ENCODE measurements at places on chromosomes 4 and X.
A peak's percentile ranks its signal among the peaks of the same experiment; 100 is the strongest.

DNA sequence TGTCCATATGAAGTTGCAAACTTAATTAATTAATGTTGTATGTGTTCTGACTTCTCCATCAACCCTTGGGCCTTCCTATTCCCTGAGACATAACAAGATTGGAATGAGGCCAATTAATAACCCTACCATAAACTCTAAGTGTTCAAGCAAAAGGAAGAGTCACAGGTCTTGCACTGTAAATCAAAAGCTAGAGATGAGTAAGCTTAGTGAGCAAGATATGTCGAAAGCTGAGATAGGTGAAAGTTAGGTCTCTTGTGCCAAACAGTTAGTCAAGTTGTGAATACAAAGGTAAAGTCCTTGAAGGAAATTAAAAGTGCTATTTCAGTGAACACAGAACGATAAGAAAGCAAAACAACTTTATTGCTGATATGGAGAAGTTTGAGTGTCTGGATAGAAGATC lies 58.2 kb upstream of the GPRIN3 start:
- no peak for DNase-seq

- DNase-seq = no peak
Observed at GRCh38 chr4:5816101-5816500, 76.8 kb downstream of the CRMP1 start.

DNA sequence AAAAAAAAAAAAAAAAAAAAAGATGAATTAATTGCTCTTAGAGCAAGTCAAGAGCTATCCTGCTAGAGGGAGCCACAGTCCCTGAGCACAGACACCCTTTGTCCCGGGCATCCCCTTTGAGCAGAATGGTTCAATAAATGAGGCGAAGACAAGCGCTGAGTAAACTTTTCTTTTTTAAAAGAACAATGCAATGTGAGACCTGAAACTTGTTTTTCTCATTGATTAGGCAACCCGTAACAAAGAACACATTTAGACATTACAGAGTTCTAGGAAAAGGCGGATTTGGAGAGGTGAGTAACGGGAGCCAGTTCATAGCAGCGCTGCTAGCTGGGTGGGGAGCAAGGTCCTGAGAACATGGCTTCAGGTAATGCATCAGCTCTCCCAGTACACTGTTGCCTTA lies 46.1 kb downstream of the GRK4 start:
- DNase-seq = peak; percentile 10

DNA sequence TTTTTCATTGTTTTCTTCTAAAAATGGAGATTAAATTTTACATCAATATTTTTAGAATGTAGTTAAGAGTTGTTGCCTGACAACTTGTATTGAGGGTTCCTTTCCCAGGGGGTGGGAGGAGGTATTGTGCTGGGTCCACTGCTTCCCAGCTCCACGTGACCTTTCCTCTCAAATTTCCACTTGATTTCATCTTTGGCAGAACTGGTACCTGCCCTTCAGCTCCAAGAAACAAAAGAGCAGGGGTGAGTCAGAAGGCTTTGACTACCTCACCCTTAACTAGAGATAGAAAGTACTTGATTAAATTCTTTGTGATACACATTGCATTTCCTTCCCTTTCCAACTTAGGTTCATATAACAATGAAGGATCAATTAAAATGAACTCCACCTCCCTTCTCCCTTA lies 19.7 kb downstream of the TRIM2 start:
- DNase-seq = no peak

GRCh38 chrX:135649029-135649428 lies 64.4 kb upstream of the CT45A1 start:
- DNase-seq = no peak

DNA sequence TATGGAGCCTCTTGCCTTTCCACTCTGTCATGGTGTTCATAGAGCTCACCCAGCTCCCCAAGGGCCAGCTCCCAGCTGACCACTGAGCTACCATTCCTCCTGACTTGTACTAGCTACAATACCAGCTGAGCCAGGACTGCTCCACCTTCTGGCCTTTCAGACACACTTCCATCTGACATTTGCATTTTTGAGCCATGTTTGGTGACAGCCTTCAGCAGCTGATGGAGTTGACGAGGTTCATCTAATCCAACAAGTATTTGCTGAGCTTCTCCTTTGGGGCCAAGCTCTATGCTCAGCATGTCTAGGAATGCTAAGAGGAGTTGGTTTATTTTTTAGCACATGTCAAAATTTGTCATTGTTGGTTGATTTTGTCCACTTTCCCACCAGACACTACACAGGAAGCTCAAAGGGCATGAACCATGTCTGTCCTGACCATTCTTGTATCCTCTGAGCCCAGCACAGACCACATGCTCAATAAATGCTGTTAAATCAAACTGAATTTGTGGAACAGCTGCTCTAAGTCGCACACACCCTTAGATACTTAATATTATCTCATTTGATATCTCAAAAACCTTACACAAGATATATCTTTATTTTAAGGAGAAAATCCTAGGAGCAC lies 142.6 kb upstream of the PPARGC1A start:
- no peak for DNase-seq

DNA sequence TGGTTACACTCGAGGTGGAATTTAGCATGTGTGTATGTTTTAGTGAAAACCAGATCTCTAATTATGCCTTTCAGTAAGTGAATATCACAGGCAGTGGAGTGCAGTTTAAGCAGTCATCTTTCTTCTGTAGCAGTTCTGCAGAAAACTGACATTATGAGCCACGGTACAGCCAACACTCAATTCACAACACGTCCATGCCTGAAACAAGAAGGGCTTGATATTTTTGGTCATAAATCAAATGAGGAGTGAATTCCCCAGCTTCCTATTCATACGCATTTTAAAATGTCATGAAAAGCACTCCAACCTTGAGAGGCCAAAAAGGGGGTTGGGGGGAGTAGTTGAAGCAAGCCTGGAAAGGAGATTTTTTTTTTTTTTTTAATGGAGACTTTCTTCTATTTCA lies 316.7 kb downstream of the ARHGAP10 start:
- DNase-seq = no peak

DNA sequence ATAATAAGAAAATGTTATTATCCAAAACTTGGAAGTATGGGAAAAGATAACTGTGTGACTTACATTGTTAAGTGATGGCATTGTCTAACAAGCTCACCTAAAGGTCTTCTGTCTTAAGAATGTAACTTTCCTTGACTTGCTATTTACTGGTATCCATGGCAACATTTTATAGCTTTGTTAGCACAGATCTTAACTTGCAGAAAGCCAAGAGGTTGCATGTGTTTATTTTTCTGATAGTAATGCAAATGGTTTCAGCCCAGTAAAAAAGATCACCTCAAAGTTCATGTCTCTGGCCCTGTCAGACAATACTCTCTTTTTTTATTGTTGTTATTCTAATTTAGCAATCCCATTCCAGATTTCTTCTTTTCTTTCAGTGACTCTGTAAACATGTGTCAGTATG lies 425.3 kb downstream of the SPRY1 start:
- DNase-seq = no peak

GRCh38 chr4:142377342-142378091 lies 468.6 kb downstream of the INPP4B start:
- DNase-seq = no peak

GRCh38 chr4:8332038-8332857 lies 62.7 kb downstream of the HTRA3 start:
- DNase-seq = no peak

DNA sequence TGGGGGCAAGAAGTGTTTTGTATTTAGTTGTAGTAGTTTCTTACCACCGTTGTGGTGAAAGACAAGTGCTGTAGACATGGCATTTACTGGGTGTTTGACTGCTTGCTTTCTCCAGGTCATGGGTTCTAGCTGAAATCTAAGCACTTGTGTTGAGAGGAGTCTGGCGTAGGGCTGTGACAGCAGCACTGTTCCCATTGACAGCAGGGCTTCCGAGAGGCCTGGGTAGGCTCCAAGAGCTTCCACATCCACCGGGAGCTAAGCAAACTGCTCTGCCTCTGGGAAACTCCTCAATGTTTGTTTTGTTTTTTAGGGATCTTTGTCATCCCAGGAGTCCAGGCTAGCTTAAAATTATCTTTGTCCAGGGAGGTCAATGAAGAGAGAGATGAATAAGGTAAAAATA lies 44.3 kb downstream of the BMPR1B start:
- DNase-seq = no peak

- no peak for DNase-seq
Observed at GRCh38 chr4:69764311-69764710, 3.9 kb upstream of the SULT1B1 start.

GRCh38 chrX:110847334-110847733 lies 51.7 kb upstream of the CHRDL1 start:
- DNase-seq = peak; percentile 86

DNA sequence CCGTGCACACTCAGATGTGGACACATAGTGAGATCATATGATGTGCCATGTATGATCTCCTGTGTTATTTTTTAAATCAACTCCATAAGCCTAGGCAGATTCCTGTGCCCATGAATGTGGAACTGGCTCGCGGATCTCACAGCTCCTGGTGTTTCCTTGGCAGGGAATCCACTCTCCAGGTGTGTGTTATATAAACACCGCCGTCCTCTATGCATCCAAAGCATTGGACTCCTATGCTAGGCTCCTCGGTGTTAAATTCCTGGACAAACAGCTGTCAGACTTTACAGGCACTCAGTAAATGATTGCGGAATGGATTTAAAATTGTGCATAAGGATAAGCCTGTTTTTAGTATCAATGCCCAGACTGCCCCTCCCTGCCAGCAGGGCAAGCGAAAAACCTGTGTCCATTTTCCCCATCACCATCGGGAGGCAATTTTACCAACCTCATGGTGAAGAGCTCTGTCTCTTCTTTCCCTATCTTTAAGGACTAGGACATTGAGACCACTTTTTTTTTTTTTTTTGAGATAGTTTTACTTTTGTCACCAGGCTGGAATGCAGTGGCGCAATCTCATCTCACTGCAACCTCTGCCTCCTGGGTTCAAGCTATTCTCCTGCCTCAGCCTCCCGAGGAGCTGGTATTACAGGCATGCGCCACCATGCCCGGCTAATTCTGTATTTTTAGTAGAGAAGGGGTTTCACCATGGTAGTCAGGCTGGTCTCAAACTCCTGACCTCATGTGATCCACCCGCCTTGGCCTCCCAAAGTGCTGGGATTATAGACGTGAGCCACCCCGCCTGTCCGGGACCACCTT lies 23.6 kb upstream of the GPR78 start:
- DNase-seq = no peak

- DNase-seq = no peak
Observed at GRCh38 chr4:185830263-185830994, 18.4 kb upstream of the SORBS2 start.

DNA sequence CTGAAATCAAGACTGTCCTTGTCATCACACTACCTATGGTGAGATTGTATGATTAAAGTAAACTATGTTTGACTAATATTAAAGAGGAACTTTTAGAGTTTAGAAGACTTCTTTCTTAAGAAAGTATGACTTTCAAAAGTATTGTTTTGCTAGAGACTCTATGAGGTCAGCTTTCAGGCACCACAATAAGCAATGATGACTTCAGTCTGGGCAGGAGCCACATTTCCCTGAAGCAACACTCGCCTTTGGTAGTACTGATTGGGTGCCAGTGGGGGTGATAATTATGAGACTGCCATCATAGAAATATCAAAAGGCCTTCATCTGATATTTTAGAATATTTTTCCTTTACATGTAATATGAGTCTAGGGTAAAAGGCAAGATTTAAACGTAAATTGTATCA lies 212.6 kb downstream of the DTHD1 start:
- DNase-seq = no peak

GRCh38 chr4:59247032-59247431 lies 1953.1 kb upstream of the ADGRL3 start:
- DNase-seq = peak; percentile 8

- no peak for DNase-seq
Observed at GRCh38 chrX:43703211-43703791, 47.2 kb downstream of the MAOA start.

- peak; percentile 82 for DNase-seq
Observed at GRCh38 chrX:57677132-57677858, 2.8 kb downstream of the NLRP2B start.

- no peak for DNase-seq
Observed at GRCh38 chrX:148020329-148020728, 39.2 kb downstream of the FMR1NB start.

DNA sequence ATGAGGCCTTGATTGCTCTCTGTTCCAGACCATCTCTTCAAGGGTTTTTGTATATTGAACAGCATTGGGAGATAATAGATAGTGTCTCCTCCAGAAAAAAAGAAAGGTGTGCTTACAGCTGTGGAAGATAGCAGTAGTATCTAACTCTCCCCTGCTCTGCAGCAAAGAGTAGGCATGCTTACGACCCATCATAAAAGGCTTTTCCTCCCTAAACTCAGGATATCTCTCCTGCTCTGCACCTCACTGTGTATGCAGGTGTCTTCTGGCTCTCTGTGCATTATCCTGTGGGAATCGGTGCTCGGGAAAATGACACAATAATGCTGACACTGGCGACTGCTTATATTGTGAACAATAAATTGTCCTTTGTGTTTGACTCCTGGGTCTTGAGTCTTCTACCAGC lies 216.0 kb downstream of the RAB28 start:
- no peak for DNase-seq

GRCh38 chr4:181204109-181204508 lies 1039.1 kb upstream of the TENM3 start:
- no peak for DNase-seq

DNA sequence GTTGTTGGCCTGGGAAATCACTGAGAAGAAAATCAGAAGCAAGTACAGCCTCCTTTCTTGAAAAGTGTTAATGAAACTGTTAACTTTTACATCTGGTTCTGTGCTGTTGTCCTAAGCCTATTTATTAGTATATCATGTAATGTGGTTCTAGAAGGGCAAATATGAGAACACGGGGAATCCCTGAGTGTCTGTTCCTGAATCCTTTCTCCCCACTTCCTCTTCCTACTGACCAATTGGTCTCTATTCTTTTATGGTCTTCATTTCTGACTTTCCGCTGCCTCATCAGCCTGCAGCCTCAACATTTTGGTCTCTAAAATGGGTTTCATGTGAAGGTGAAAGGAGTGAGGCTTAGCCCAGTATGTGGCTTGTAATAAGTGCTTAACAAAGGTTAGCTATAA lies 159.9 kb upstream of the MAMLD1 start:
- DNase-seq = no peak

DNA sequence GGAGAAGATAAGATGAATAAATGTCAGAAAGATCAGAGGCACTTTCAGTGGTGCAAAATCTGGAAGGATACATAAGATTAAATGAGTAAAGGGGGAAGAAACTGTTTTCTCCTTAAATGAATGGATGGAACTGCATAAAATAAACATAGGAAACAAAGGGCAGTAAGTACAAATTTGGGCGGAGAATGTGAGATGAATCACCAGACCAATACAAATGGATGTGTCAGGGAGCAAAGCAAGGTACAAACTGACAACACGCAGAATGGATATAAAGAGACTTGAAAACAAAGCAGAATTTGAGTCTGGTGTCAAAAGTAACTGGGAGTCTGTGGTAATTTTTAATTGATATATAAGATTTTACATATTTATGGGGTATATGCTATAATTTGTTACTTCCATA lies 175.3 kb upstream of the PCDH18 start:
- DNase-seq = no peak
